T follicular helper cell (primary cell): ENCODE measurements at places on chromosomes 6 and 20.

- DNase-seq = peak; percentile 73
Observed at GRCh38 chr20:53949319-53949839, 121.0 kb downstream of the BCAS1 start.

DNA sequence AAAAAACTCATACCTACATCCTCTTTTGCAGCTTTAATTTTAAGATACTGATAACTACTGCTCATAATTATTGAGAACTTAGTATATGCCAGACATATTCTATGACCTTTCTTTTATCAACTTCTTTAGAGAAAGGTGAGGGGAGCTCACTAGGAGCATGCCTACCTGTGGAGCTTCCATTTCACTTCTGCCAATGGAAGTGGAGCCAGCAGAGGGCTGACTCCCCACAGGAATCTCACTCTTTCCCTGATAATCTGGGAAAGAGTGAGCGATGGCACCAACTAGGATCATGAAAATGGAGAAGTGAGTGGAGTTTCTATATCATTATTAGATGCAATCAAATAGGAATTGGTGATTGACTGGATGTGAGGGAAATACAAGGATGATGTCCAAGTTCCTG is 484.9 kb downstream of the LMBRD1 start:
- no peak for DNase-seq

GRCh38 chr6:41937472-41937860 is 4.1 kb downstream of the CCND3 start:
- no peak for DNase-seq

- DNase-seq = no peak
Observed at GRCh38 chr20:32474717-32474966, 110.5 kb downstream of the NOL4L start.

- no peak for DNase-seq
Observed at GRCh38 chr6:53429401-53429800, 80.7 kb upstream of the ELOVL5 start.

- peak; percentile 48 for DNase-seq
Observed at GRCh38 chr6:142871910-142872331, 73.1 kb downstream of the HIVEP2 start.

DNA sequence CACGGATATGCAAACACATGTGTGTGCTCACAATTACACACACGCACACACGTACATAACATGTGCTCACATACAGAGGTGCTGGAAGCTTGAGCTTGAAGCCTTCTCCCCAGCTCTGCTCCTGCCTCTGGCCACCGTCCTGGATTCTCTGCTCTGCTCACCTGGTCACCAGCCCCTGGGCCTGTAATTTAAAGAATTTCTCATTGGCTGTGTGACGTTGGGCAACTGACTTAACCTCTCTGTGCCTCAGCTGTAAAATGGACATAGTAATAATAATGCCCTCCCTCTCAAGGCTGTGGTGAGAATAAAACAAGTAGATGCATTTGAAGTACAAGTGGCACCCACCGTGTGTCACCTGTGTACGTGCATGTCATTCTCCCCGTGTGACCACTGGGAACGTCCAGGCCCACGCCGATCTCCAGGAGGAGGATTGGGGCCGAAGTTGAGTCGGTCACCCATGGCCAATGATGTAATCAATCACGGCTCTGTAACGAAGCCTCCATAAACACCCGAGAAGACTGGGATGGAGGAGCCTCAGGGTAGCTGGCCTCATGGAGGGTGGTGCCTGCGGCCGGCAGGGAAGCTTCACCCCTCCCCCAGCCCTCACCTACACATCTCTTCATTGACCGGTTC is 160.9 kb upstream of the AFDN start:
- DNase-seq = no peak

- DNase-seq = peak; percentile 27
Observed at GRCh38 chr20:26208296-26209091, 511.8 kb upstream of the ZNF337 start.

DNA sequence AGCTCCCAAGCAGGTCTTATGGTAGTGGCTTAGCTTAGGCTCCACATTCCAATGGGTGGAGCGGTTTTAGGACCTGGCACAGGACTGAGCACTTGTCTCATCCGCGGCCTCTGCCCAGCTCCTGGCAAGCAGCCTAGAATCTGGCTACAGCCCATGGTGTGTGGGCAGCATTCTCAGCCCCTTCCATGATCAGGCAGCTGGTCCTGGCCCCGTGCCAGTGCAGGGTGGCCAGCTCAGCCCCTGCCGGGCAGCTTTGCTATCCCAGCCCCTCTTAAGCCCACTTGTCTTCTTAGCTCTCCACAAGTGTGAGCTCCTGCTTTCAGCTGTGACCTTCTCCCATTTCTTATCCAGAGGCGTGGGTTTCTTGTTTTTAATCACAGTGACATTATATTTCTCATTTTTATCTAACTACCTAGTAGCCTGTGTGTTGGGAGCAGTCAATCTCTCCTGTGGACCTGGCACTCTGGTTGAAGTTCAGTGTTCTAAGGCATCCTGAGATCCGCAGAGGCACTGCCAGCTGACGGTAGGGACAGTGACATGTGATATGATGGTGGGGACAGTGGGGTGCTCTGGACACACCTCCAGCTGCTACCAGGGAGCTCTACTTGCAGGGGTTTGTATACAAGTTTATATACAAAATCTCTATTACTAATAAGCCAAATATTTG is 119.9 kb upstream of the PRND start:
- DNase-seq = no peak
